ENCODE measurements at places on chromosomes 6 and 20.

DNA sequence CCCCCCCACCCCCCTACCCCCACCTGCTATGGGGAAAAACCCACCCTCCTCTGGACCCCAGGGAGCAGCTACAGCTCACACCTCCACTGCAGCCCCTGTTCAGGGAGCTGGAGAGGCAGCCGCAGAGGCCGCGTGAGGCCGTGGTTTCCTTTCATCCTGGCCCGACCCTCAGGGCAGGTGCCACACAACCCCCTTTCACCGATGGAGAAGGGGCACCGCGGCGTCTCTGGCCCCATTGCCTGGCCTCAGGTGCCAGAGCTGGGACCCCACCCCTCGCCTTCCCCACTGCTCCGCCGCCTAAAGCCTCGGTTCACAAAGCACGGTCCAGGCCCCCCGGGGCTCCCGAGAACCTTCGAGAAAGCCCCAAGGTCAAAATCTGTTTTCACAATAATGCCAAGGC, 11.8 kb upstream of the KCNQ2 start:
- no peak for DNase-seq

DNA sequence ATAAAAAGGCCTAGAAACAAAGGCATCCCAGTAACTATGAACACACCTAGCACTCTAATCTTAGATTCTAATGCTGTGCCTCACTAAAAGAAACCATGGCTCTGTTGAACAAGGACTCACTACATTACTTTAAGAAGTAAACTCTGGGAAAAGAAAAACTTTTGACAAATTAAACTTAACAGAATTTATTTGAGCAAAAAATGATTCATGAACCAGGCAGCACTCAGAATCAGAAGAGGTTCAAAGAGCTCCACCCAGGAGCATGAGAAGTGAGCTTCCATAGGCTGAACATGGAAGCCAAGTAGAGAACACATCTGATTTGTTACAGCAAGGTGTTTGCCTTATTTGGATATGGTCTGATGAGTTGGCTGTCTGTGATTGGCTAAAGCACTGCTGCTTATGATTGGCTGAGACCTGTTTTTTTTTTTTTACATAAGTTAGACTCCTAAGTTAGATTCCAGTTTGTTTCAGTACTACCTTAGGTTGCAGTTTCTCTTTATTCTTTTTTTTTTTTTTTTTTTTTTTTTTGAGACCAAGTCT, 343.6 kb upstream of the SASH1 start:
- no peak for DNase-seq

DNA sequence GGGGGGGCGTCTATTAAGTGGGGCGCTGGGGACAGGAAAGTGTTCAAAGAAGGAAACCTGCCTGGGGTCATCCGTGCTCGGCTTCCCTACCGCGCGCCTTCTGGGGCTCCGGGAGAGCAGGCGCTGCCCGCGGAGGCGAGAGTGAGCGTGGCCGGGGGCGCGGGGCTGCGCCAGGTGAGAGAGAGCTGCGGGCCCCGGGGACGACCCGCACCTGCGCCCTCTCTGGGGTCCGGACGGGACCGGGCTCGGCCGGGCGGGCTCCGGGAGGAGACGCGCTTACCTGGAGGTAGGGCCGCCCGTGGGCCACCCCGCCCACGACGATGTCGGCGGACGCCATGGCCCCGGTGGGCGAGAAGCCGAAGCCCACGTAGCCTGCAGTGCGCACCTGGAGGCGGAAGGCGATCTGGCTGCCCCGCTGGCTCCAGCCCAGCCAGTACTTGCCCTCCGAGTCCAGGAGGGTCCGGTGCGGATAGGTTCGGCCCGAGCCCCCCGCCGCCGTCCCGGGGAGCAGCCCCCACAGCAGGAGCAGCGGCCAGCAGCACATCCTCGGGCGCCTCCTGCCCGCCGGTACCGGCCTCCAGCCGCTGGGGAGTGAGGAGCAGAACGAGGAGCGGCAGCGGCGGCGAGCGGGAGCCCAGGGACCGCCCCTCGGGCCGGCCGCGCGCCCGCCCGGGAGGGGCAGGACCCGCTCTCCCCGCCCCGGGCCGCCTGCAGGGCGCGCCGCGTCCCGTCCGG, at the start of gene MOXD1:
TSS of gene MOXD1 (minus strand) at position 593 of the 735 bp plus-strand sequence. CDS start at position 544, 49 bp downstream.
- DNase-seq, result no peak

GRCh38 chr20:5188736-5189135, 61.9 kb downstream of the CDS2 start:
- no peak for DNase-seq
